PC-9 (cell line): ENCODE measurements at places on chromosomes 2 and 18. TPM values are rescaled to one million over a fixed set of nuclear protein-coding genes. Genes with fewer than 3 reads are reported as not detected.
A peak's percentile ranks its signal among the peaks of the same experiment; 100 is the strongest.

DNA sequence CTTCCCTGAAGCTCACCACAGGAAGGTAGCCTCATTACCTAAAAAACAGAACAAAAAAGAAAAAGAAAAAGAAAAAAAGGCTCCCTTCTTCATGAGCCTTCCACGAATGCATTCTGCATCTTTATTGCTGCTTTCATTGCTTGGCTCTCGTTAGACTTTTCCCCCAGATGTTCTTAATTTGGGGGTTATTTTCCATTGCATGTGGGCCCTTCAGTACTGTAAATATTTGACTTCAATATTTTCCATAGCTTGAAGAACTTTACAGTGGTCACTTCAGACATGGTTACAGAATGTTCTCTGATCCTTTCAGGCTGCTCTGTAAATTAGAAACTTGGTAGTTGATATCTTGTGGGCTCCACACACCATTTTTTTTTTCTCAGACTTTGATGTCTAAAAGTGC is 65.6 kb upstream of the COPS8 start:
- 0 out of 2 replicates have a peak, but pooled peaks cover 4% of the 10 kb centered on the region for H3K4me1 ChIP-seq
- peaks cover 28% of the 10 kb centered on the region for H3K27me3 ChIP-seq
- H3K27ac ChIP-seq, result no peak overlapping the region
- H3K4me3 ChIP-seq, result no peak overlapping the region
- no peak for DNase-seq

DNA sequence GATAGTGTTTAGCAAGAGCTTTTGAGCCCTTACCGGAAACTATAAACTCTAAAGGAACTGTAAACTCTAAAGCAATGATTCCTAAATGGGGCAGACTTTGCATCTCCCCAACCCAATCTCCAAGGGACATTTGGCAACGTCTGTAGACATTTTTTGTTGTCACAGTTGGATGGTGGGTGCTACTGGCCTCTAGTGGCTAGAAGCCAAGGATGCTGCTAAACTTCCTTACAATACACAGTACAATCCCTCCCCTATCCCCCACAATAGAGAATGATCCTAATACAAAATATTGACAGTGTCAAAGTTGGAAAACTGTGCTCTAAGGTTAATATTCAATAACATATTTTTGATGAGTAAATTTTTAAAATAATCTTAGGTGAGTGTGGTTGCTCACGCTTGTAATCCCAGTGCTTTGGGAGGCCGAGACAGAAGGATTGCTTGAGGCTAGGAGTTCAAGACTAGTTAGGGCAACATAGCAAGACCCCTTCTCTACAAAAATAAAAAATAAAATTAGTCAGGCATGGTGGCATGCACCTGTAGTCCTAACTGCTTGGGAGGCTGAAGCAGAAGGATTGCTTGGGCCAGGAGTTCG is 66.7 kb downstream of the PTPN4 start:
- no peak for DNase-seq
- no peak overlapping the region for H3K4me3 ChIP-seq
- no peaks in the 10 kb centered on the region for H3K27me3 ChIP-seq
- H3K4me1 ChIP-seq, result no peaks in the 10 kb centered on the region

DNA sequence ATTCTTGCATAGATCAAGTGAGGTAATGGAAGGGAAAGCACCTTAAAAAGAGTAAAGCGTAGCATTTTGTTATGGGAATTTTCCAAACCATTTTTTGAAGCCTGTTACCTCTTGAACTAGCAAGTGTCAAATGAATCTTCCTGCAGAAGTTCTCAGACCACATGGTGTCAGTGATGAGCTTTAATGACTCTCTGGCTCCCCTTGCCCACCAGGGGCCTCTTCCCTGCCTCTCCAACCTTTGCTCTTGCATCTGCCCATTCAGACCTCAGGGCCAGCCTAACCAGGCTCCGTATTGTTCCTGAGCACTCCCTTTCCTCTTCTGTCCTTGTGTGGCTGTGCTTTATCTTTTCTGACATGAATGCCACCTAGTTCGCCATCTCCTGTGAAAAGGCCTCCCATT is 155.9 kb downstream of the DIS3L2 start:
- DNase-seq, result no peak
- no peak overlapping the region for H3K27ac ChIP-seq
- no peaks in the 10 kb centered on the region for H3K27me3 ChIP-seq
- H3K4me3 ChIP-seq, result no peak overlapping the region
- H3K4me1 ChIP-seq, result 0 out of 2 replicates have a peak, but pooled peaks cover 4% of the 10 kb centered on the region

GRCh38 chr2:115580784-115581183 is 1138.3 kb downstream of the DPP10 start:
- H3K4me1 ChIP-seq, result no peaks in the 10 kb centered on the region
- H3K27me3 ChIP-seq, result no peaks in the 10 kb centered on the region
- no peak overlapping the region for H3K4me3 ChIP-seq
- no peaks in the 10 kb centered on the region for H3K36me3 ChIP-seq
- no peak for DNase-seq

GRCh38 chr2:224723586-224724217 is 7.5 kb upstream of the CCDC195 start:
- no peaks in the 10 kb centered on the region for H3K27me3 ChIP-seq
- H3K36me3 ChIP-seq, result no peaks in the 10 kb centered on the region
- H3K27ac ChIP-seq, result no peak overlapping the region
- DNase-seq, result no peak
- H3K4me1 ChIP-seq, result no peaks in the 10 kb centered on the region

- H3K4me1 ChIP-seq, result no peaks in the 10 kb centered on the region
- H3K36me3 ChIP-seq, result no peaks in the 10 kb centered on the region
- no peak overlapping the region for H3K27ac ChIP-seq
- DNase-seq, result no peak
- no peaks in the 10 kb centered on the region for H3K27me3 ChIP-seq
Measured at GRCh38 chr2:169664978-169665930, 29.0 kb downstream of the CFAP210 start.

- no peaks in the 10 kb centered on the region for H3K4me1 ChIP-seq
- H3K27me3 ChIP-seq, result no peaks in the 10 kb centered on the region
- no peaks in the 10 kb centered on the region for H3K36me3 ChIP-seq
- H3K27ac ChIP-seq, result no peak overlapping the region
- H3K4me3 ChIP-seq, result no peak overlapping the region
- no peak for DNase-seq
Measured at GRCh38 chr18:40485318-40485717, 1469.7 kb upstream of the PIK3C3 start.

DNA sequence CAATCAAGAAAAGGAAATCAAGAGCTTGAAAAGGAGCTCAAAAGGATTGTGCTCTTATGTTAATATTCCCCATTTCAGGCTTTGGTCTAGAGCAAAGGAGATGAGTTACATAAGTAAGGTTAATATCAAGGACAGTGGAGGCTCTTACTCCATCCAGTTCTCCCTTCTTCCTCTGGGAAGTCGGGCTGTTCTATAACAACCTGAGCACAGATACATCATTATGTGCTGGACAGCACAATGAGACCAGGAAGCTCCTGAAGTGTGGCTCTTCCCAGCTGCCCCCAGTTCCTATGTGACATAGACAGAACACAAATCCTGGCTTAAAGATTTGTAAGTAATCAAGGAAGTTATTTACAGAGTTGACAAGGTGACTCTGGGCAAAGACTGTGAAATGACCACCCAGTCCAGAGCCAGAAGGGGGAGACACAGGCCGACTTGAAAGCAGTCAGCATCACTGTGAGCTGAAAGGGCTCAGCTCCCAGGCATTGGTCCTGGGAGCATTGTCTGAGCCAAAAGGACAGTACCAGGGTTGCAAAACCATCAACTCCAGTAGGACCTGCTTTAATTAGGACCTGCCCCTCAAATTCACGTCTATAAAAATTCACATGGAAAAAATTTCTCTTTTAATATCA is 917.6 kb upstream of the ACVR2A start:
- no peaks in the 10 kb centered on the region for H3K27me3 ChIP-seq
- no peak overlapping the region for H3K27ac ChIP-seq
- H3K4me3 ChIP-seq, result no peak overlapping the region
- no peaks in the 10 kb centered on the region for H3K36me3 ChIP-seq
- H3K4me1 ChIP-seq, result no peaks in the 10 kb centered on the region

GRCh38 chr2:120760446-120761135 is 24.9 kb downstream of the GLI2 start:
- no peak overlapping the region for H3K27ac ChIP-seq
- no peaks in the 10 kb centered on the region for H3K36me3 ChIP-seq
- H3K4me1 ChIP-seq, result no peaks in the 10 kb centered on the region
- peaks cover 19% of the 10 kb centered on the region; the same call in 1 of the 2 replicates for H3K27me3 ChIP-seq
- DNase-seq, result no peak

DNA sequence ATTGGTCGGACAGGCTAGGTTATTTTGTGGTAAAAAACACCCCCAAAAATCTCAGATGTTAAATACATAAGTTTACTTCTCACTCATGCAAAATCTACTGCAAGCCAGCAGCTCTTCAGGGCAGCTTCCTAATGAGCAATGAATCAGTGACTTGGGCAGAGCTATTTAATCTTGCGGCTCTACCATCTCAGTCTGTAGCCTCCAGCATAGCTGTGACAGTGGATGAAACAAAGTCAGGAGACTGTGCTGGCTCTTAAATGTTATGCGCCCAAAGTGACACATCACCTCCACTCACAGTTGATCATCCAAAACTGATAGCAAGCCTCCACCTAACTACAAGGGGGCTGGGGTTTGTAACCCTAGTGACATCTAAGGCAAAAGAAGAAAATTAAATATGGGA is 571.9 kb downstream of the METTL4 start:
- no peaks in the 10 kb centered on the region for H3K27me3 ChIP-seq
- H3K36me3 ChIP-seq, result no peaks in the 10 kb centered on the region
- H3K4me1 ChIP-seq, result no peaks in the 10 kb centered on the region
- DNase-seq, result no peak
- no peak overlapping the region for H3K27ac ChIP-seq

DNA sequence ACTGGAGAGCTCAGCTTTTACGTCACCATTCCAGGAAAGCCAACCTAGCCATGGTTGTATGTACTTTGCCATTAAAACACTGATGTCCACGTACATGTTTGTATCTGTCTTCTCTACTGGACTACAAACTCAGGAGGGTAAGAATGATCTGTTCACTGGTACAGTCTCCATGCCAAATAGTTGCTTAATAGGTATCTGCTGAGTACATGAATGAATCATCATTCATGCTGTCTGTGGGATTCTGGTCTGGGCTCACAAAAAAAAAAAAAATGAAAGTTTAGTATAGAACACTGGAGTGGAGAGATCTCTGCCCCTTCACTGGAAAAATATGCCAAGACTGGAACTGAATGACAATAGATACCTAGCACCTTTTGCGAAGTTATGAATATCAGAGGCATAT is 102.6 kb upstream of the ITGA4 start:
- DNase-seq, result no peak
- H3K27ac ChIP-seq, result no peak overlapping the region
- H3K4me3 ChIP-seq, result no peak overlapping the region
- no peaks in the 10 kb centered on the region for H3K36me3 ChIP-seq
- 0 out of 2 replicates have a peak, but pooled peaks cover 2% of the 10 kb centered on the region for H3K4me1 ChIP-seq

DNA sequence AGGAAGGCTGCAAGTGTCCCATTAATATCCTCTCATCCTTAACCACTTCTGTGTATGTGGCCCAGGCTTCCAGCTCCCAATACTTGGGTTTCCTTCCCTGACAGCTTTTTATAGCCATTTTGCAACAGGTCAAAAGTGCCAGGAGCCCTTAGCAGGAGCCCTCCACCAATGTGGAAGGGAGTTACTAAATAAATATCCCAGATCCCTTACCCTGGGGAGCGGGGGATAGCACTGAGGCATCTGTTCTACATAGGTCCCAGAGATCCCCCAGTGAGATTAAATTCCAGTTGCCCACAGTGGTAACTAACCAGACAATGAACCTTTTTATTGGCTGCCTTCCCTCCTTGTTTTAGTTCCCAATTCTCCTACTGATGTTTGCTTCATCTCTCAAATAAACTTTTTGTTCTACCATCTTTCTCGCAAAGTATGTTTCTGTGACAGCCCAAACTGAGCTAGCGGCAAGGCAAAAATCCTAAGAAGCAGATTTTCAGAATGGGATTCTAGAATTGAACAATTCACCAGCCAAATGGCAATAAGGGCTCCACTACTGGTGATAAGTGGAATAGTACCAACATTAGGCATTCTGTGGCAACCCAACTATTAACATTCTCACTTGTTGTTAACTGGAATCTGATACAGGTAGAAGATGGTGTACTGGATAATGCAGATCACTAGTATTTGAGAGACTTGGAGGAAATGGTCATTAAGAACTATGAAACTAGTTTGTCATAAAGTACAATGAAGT is 83.9 kb upstream of the MAPRE2 start:
- H3K4me1 ChIP-seq, result no peaks in the 10 kb centered on the region
- no peak for DNase-seq

DNA sequence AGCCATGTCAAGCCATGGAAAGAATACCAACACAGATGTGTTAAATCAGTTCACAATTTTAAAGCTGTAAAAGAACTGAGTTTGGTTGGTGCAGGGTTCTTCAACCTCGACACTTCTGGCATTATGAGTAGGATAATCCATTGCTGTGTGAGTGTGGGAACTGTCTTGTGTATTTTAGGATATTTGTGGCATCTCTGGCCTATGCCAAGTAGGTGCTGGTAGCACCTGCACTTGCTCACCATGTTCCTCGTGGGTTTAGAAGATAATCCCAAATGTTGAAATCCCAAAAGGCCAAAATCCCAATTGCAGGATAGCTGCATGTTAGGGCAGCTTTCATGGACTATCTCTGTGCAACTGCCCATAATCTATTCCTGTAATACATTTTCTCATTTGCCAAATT is 3.8 kb downstream of the KRCC1 start:
- no peak overlapping the region for H3K27ac ChIP-seq
- no peak overlapping the region for H3K4me3 ChIP-seq
- no peaks in the 10 kb centered on the region for H3K27me3 ChIP-seq
- DNase-seq, result no peak
- peaks cover 21% of the 10 kb centered on the region for H3K4me1 ChIP-seq

DNA sequence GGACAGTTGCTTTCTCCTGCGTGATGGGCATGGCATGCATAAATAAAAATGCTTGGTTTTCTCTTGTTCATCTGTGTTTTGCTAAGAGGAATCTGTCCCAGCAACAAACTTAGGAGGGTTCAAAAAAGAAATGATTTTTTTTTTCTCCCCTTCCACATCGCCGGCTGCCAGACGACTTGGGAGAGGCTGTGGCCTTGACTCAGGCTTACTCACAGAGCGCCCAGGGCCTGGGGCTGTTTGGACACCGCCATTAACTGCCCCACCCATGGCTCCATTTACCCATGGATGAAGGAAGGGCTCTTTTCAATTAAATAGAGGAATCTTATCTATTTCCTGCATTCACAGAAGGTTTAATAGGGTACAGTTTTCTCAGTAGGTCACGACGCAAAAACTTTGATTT is 22.3 kb upstream of the SERPINB5 start:
- peak; percentile 93 for DNase-seq
- H3K27ac ChIP-seq, result peak overlapping the region; percentile 86
- H3K4me1 ChIP-seq, result peaks cover 52% of the 10 kb centered on the region
- no peaks in the 10 kb centered on the region for H3K36me3 ChIP-seq

GRCh38 chr2:224141304-224141703 is 102.2 kb upstream of the SERPINE2 start:
- no peak overlapping the region; the same call in 1 of the 2 replicates for H3K4me3 ChIP-seq
- no peaks in the 10 kb centered on the region for H3K27me3 ChIP-seq
- H3K36me3 ChIP-seq, result no peaks in the 10 kb centered on the region
- DNase-seq, result no peak

- H3K27me3 ChIP-seq, result peaks cover 10% of the 10 kb centered on the region
- H3K36me3 ChIP-seq, result no peaks in the 10 kb centered on the region
- no peak overlapping the region for H3K27ac ChIP-seq
- no peaks in the 10 kb centered on the region for H3K4me1 ChIP-seq
Measured at GRCh38 chr2:8232871-8233270, 449.0 kb upstream of the ID2 start.

GRCh38 chr18:79884294-79884962 is 67.0 kb downstream of the SLC66A2 start:
- no peaks in the 10 kb centered on the region for H3K4me1 ChIP-seq
- H3K36me3 ChIP-seq, result no peaks in the 10 kb centered on the region
- DNase-seq, result no peak
- peaks cover 36% of the 10 kb centered on the region for H3K27me3 ChIP-seq
- no peak overlapping the region for H3K4me3 ChIP-seq
- no peak overlapping the region for H3K27ac ChIP-seq

COL3A1 gene
- not detected in 2 replicates for total RNA-seq

SGPP2 gene
- 0.57 and 1.1 TPM in 2 replicates for total RNA-seq

ZFP36L2 gene
- total RNA-seq, result 31.3 and 34.3 TPM in 2 replicates

TMEM178A gene
- total RNA-seq, result 2.8 and 2.9 TPM in 2 replicates

GALR1 gene
- not detected in 2 replicates for total RNA-seq

ST8SIA3 gene
- not detected in 2 replicates for total RNA-seq
